ENCODE measurements at places on chromosomes 16 and 17. TPM values are rescaled to one million over a fixed set of nuclear protein-coding genes. Genes with fewer than 3 reads are reported as not detected.

Gene ACTG1
- total RNA-seq: 6,893 TPM

Gene RUNDC1
- 9.6 TPM for total RNA-seq

DNA sequence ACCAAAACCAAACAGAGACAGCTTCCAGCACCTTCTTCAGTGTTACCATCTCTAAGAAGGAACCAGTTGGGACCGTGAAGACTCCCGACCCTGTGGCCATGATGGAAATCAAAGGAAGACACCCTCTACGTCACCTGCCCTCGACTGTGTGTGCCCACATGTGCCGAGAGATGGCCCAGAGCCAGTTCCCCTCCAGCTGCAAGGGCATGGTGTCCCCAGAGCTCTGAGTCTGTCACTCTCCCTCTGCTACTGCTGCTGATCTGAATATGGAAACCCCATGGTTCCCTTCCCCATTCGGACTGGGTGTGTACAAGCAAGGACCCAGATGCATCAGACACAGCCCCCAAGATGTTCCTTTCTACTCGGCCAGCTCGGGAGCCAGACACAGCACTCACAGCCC is 76.4 kb downstream of the SOCS1 start:
- no peak for DNase-seq

DNA sequence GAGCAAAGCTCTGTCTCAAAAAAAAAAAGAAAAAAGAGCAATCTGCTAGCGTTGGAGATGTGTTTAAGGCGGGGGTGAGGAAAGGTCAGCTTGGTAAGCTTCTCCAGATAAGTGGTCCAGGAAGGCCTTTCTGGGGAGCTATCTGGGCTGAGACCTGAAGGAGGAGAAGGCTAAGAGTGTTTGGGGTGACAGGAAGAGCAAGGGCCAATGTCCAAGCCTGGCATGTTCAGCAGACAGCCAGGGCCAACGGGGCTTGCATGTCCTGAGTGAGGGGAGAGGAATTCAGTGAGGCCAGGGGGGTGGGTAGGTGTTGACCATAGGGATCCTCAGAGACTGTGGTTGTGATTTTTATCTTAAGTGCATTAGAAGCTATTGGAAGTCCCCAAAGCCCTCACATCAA is 15.4 kb downstream of the STAT5A start:
- DNase-seq: no peak

Gene CD300LB
- total RNA-seq: not detected

DNA sequence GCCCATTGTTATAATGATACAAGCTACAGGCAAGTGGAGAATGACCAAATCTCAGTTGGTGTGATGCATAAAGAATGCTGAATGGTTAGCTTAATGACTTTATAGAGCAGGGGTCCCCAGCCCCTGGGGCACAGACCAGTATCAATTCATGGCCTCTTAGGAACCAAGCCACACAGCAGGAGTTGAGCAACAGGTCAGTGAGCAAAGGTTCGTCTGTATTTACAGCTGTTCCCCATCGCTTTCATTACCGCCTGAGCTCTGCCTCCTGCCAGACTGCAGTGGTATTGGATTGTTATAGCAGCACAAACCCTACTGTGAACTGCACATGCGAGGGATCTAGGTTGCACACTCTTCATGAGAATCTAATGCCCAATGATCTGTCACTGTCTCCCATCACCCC is 114.0 kb upstream of the ZFHX3 start:
- peak; percentile 39 for DNase-seq

- DNase-seq: no peak
These were observed 215.3 kb downstream of the ZNF423 start for GRCh38 chr16:49640581-49640980.

- peak; percentile 22 for DNase-seq
These were observed 2.2 kb downstream of the PIP4K2B start for GRCh38 chr17:38797158-38797490.

- DNase-seq: no peak
These were observed 93.3 kb upstream of the TNRC6C start for GRCh38 chr17:77865112-77865611.

- DNase-seq: no peak
These were observed 14.6 kb upstream of the CPPED1 start for GRCh38 chr16:12818326-12818725.

Gene ALDH3A1
- not detected for total RNA-seq
